ENCODE measurements at places on chromosomes 3 and 15. TPM values are rescaled to one million over a fixed set of nuclear protein-coding genes. Genes with fewer than 3 reads are reported as not detected.

The TIMMDC1 gene
- 51.6 TPM for total RNA-seq

The EPB42 gene
- not detected for total RNA-seq

The FGF7 gene
- 264 TPM for total RNA-seq

The MESP2 gene
- total RNA-seq: 0.75 TPM

The DNAJA4 gene
- total RNA-seq: 5.4 TPM

The GOLGA6B gene
- not detected for total RNA-seq

The AGBL1 gene
- not detected for total RNA-seq

The FRMD4B gene
- 1.9 TPM for total RNA-seq

The MNS1 gene
- total RNA-seq: 1.5 TPM

The COL6A6 gene
- 0.11 TPM for total RNA-seq

The GPR87 gene
- not detected for total RNA-seq

The ATP10A gene
- total RNA-seq: 0.66 TPM

The MCTP2 gene
- 4.1 TPM for total RNA-seq

The LSAMP gene
- 1.00 TPM for total RNA-seq

The SLC24A5 gene
- total RNA-seq: not detected

The TMEM202 gene
- total RNA-seq: not detected

The NPTN gene
- total RNA-seq: 142 TPM

The TLR9 gene
- under 0.01 TPM for total RNA-seq

The WDR93 gene
- under 0.01 TPM for total RNA-seq

The WNT5A gene
- 4.4 TPM for total RNA-seq

The TMEM158 gene
- 375 TPM for total RNA-seq

The CCDC54 gene
- not detected for total RNA-seq

The SLITRK3 gene
- under 0.01 TPM for total RNA-seq

The SLC28A1 gene
- total RNA-seq: 0.12 TPM

The EPHA6 gene
- total RNA-seq: 0.22 TPM

The OSBPL10 gene
- total RNA-seq: 13.9 TPM

The MOBP gene
- total RNA-seq: under 0.01 TPM

The LMOD3 gene
- not detected for total RNA-seq

The MUC20 gene
- total RNA-seq: 0.22 TPM

The AGTR1 gene
- 0.55 TPM for total RNA-seq

The PPP1R14D gene
- not detected for total RNA-seq

The B3GALNT1 gene
- total RNA-seq: 24.2 TPM

The LSM3 gene
- total RNA-seq: 8.0 TPM

The CKMT1A gene
- total RNA-seq: not detected

The ALDH1L1 gene
- total RNA-seq: 0.25 TPM

The GUCA1C gene
- total RNA-seq: not detected

The GOLGA6L10 gene
- total RNA-seq: 0.11 TPM

The COL6A5 gene
- under 0.01 TPM for total RNA-seq

The PGBD4 gene
- total RNA-seq: 2.6 TPM

The RHOV gene
- total RNA-seq: not detected

The CILP gene
- total RNA-seq: under 0.01 TPM

The CD96 gene
- not detected for total RNA-seq

The NR2F2 gene
- 41.1 TPM for total RNA-seq

The ALCAM gene
- total RNA-seq: 103 TPM

The ACAN gene
- 3.0 TPM for total RNA-seq

The NMD3 gene
- total RNA-seq: 109 TPM

The MST1 gene
- 6.2 TPM for total RNA-seq

The DNAH12 gene
- total RNA-seq: under 0.01 TPM

The ATP13A5 gene
- not detected for total RNA-seq

All from uterine smooth muscle cell (primary cell).